ENCODE measurements at places on chromosomes 12 and 14.

- DNase-seq = no peak
These were observed 218.6 kb downstream of the SYT1 start for GRCh38 chr12:79083181-79083580.

GRCh38 chr12:16347391-16348298 lies at the start of gene MGST1:
Gene MGST1 (plus strand): TSS chr12:16347645. CDS start chr12:16354253, 6,608 bp downstream.
- peak; percentile 73 for DNase-seq

GRCh38 chr12:79402606-79403005 lies 288.2 kb downstream of the PAWR start:
- DNase-seq = no peak

DNA sequence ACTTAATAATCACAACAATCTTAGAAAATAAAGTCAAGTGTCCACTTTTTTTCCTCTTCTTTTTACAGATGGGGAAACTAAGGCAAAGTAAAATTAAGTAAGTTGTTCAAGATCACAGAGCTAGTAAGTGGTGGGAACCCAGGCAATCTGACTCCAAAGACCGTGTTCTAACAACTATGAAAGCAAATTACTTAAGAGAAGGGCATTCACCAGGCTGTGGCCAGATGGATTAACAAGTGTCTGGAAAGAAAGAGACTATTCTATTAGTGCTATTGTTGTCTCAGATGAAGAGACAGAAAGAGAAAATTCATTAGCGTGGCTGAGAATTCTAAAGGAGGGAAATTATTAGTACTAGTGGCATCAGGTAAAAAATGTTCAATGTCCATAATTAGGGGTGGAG lies 48.5 kb downstream of the FGD6 start:
- no peak for DNase-seq

DNA sequence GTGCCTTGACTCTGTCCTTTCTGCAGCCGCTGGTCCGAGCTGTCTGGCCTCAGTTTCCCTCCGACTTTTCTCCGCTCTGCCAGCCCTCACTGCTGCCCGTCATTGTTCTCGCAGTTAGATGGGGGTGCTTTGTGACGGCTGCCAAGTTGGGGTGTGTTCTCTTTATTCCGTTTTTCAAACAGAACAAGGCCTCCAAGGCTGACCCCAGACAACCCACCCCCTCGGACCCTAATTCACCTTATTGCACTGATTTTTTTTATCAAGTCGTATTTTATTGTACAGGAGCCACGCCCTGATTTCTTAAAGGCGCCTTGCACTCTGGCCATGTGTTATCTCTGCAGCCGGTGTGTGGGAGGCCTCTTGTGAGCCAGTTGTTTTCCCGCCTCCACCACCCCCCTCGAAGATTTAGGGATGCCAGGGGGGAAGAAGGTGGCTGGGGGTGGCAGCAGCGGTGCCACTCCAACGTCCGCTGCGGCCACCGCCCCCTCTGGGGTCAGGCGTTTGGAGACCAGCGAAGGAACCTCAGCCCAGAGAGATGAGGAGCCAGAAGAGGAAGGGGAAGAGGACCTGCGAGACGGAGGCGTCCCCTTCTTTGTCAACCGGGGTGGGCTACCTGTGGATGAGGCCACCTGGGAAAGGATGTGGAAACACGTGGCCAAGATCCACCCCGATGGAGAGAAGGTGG lies 1.3 kb downstream of the VASH1 start:
- DNase-seq = no peak

DNA sequence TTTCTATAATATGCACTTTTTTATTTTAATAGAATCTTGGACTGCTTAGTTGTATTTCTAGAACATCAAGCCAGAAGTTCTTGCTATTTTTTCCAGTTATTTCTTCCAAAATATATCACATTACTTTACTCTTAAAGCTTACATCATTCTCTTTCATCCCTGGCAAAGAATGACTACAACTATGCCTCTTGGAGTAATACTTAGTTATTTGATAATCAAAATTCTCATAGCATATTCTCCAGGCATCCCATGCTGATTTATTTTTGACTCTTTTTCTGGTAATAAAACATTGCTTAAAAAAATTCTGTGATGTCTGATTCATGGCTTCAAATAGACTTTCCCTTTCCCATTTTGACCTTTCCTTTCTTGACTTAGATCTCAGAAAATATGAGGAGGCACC lies 118.7 kb upstream of the TSPAN8 start:
- no peak for DNase-seq

- no peak for DNase-seq
These were observed 35.3 kb downstream of the MSRB3 start for GRCh38 chr12:65313719-65314317.

DNA sequence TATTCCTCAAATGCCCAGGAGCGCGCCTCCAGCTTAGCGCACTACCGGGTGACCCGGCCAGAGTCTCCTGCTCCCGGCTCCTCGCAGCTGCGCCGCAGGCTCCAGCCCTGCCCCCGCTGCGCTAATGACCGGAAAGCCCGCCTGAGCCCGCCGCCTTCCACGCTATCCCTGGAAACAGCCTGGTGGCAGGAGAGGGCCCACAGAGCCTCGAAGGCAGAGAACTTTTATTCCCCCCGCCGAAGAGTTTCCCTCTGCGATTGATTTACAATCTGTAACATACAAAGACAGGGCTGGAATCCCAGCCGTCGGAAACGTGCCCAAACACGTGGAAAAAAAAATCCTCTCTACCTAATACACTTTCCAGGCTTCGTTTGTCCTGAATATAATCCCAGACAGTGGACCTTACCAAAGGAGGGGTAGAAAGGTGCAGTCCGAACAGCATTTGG lies 1.5 kb downstream of the COL2A1 start:
- peak; percentile 80 for DNase-seq

- no peak for DNase-seq
These were observed 114.2 kb downstream of the KCNK10 start for GRCh38 chr14:88208858-88209257.

DNA sequence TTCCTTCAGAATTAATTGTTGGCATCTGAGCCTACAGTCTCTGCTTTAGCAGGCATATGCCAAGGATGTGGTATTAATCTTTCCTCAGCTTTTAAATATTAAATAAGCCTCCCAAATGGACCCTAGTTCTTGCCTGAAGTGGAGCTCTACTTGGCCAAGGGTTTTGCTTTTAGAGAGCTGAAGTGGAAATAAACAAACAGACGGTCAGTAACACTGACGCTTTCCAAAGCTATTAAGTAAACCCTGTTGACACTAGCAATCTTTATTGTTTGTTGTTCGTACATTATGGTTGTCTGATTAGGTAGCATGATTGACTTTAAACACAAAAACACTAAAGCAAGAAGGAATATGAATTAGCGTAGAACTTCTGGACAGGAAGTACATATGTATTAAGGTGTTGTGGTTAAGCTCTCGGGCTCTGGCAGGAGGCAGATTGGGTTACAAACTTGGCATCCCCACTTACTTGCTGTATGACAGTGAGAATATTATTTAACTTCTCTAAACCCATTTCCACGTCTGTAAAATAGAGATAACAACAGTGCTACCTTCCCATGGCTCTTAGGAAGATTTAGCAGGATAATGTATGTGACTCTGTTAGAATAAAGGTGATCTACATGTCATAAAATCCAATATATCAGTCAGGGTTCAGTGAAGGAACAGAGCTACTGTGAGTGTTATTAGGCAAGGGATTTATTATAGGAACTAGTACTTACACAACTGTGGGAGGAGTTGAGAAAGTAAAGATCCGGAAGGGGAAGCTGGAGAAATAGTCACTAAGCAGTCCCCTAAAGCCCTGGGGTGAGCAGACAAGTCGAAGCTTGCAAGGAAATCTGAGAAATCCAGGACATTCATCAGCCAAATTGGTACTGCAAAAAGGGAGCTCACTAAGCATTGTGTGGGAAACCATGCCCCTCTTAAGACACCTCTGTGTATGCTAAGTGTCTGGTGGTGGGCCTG lies 92.2 kb upstream of the ATF7IP start:
- no peak for DNase-seq

GRCh38 chr12:40831916-40832315 lies 139.7 kb downstream of the CNTN1 start:
- no peak for DNase-seq

- no peak for DNase-seq
These were observed 1324.0 kb upstream of the USP15 start for GRCh38 chr12:60935981-60936761.

- DNase-seq = peak; percentile 64
These were observed 27.8 kb upstream of the GPR132 start for GRCh38 chr14:105093038-105093430.

DNA sequence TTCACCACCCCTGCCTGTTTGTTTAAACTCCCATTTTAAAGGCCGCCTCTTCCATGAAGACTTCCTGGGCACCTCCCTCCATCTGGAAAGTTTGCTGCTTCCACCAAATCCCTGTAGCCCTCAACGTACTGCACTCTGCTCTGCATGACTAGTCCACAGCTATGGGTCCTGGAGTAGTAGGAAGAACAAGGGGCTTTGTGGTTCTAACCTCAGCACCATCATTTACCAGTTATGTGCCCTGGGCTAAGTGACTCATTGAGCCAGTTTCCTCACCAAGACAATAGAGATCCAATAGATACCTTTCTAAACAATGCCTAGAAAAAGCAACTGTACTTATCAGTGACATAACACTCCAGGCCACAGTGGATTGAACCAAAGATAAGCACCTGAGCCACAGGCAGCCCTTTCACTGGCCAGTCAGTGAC lies 8.5 kb upstream of the LTBP2 start:
- no peak for DNase-seq

- DNase-seq = no peak
These were observed 366 bp downstream of the LPCAT3 start for GRCh38 chr12:7017870-7018349.

GRCh38 chr14:30673071-30673470 lies 51.0 kb downstream of the SCFD1 start:
- no peak for DNase-seq

GRCh38 chr14:75496755-75497154 lies 25.5 kb upstream of the BATF start:
- DNase-seq = no peak

DNA sequence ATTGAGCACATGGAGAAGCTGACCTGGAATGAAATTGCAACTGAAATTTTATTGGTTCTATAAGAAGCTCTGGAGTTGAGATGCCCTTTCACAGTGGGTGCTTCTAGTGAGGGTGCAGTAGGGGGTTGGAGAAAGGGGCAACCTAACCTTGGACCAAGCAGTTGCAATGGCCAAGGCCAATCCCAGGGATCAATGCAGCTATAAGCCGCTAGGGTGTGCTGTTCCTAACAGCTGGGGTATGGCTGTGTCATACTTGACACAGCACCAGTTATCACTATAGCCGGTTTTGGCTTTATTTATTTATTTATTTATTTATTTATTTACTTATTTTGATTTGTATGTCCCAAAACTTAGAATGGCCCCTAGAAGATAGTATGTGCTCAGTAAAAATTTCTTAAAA lies 505.9 kb downstream of the FLRT2 start:
- DNase-seq = no peak

GRCh38 chr12:57096748-57097553 lies 8.0 kb downstream of the NAB2 start:
- no peak for DNase-seq

- no peak for DNase-seq
These were observed 101.6 kb downstream of the B4GALNT3 start for GRCh38 chr12:561391-561705.

DNA sequence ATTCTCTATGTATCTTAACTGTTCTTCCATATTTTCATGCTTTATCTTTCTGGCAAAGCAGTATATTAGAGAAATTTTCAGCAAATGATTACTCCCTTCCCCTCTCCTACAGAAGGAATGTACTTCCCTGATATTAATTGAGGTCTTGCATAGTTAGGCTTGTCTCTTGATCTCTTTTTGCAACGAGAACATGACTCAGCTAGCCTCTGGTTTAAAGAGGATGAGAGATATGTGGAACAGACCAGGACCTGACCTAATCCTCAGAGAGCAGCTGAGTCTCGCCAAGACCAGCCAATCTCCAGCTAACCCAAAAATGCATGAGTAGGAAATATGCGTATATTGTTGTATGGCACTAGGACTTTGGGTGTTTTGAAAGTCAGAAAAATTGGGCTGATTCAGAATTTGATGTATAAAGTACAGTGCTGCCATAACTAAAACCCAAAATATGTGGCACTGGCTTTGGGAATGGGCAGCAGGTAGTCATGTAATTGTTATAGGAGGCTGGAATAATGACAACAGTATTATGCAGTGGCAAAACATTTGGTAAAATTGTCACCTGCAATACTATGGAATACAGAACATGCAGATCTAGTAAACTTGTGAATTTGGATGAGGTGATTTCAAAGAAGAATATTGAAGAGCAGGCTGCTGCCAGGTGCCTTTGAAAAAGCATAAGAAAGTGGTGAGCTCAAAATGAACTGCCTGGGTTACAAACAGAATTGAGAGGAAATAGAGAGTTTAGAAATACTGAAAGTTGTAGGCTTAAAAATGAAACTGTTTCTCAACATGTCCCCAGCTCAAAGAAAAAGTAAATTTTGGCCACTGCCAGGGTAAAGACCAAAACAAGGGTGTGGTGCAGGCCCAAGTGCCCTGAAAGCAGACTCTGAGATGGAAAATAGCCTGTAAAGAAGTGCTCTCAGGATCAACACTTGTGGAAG lies 9.3 kb upstream of the USP15 start:
- DNase-seq = no peak

DNA sequence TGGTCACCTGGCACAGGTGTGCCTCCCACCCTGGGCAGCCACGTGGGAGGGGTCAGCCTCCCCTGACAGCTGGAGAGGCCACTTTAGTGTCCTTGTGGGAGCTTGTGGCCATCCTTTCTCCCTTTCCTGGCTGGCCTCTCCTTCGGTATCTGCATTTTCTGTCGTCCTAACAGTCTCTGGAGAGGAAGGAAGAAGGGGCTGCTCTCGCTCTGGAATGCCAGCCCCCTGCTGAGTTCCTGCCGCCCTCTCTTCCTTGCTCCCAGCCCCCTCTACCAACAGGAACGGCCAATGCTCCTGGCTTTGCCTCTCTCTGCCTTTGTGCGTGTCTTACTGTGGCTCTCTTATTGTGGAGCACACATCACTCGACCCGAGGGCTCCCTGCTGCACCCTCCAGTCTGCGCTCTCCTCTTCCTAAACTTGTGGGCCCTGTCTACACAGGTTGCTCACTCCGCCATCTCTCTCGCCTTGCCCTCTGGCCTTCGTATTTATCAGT lies 70.8 kb downstream of the FBXL14 start:
- no peak for DNase-seq

- peak; percentile 48 for DNase-seq
These were observed 16.6 kb upstream of the TCP11L2 start for GRCh38 chr12:106285982-106286381.

GRCh38 chr14:37198273-37198598 lies 499 bp downstream of the MIPOL1 start:
- no peak for DNase-seq
